ENCODE measurements at places on chromosomes 16 and 17.

DNA sequence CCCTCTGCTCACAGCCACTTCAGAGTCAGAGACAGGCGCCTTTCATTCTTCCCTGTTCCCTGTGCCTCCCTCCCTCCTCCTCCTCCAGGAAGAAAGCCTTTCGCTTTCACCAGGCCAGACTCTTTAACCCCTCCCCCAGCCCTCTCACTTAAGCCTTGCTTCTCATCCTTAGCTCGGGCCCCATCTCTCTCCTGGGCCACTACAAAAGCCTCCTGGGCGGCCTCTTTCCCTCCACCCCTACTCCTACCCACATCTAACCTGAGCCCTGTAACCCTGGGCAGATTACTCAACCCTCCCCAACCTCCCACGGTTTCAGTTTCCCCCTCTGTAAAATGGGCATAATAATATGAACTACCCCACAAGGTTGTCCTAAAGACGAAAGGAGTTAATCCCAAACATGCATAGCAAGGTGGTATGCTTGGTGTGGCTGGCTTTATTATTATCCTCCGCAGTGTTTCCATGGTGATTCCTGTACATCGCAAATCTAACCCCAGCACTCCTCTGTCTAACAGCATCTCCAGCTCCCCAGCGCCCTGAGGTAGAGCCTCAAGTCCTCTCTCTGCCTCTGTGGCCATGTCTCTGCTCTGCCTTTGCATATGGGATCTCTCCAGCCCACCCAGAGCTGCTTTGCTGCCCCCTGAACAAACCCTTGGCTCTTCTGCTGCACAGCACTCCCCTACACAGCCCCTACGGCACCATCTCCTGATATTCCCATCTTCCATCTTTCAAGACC lies 17.7 kb downstream of the PIMREG start:
- peak; percentile 35 for DNase-seq

DNA sequence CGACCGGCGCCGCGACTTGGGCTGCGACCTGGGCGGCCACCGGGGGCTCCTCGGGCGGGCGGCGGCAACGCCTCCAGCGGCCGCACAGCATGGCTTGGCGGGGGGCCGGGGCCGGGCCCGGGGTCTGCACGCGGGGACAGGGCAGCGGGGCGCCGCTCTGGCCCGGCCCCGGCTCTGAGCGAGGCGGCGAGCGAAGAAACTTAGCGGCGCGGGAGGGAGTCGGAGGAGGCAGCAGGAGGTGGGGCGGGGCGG lies at the start of gene PLCD3:
TSS of gene PLCD3 (minus strand) at position 196 of the 252 bp plus-strand sequence. CDS start at position 91, 105 bp downstream.
- no peak for DNase-seq

- DNase-seq = no peak
Observed at GRCh38 chr16:10729104-10730048, 14.3 kb upstream of the NUBP1 start.

GRCh38 chr17:40551879-40552768 lies 13.1 kb downstream of the CCR7 start:
- DNase-seq = no peak

DNA sequence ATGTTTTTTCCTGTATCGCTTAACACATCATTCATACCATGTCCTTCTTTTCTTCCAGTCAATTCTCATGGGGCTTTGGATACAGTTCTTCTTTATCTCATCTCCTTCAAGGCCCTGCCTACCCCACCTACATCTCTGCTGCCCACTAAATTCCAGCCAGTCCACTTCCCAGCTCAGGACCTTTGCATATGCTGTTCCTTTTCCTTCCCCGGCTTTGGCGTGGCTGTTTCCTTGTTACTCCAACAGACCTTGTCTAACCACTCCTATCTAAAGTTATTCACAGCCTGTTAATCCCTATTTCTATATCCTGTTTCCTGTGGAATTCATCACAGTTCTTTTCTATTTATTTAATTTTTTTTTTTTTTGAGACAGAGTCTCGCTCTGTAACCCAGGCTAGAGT lies 6.6 kb upstream of the STAT3 start:
- DNase-seq = no peak

GRCh38 chr16:89039756-89040155 lies 53.9 kb upstream of the ACSF3 start:
- DNase-seq = no peak

GRCh38 chr17:44053125-44053872 lies 13.2 kb downstream of the LSM12 start:
- no peak for DNase-seq

- DNase-seq = no peak
Observed at GRCh38 chr16:55102077-55102476, 171.4 kb downstream of the IRX5 start.

DNA sequence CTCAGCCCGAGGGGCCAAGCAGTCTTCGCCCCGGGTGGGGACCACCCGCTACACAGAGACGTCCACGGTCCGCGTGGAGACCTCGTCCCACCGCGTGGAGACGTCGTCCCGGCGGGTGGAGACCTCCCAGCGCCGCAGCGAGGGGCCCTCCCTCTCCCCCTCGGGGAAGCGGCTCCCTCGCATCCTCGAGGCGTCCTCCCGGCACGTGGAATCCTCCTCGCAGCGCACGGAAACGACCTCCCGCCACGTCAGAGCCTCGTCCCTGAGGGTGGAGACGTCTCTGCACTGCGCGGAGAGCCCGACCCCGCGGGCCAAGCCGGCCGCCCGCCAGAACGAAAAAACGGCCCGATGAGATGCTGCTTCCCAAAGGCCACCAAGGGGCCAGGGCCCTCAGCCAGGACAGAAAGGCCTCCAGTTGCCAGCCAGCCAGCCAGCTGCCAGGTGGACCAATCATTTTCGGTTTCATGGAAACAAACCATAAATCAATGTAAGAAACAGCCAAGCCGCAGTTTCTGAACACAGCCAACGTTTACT lies 424 bp downstream of the C17orf100 start:
- DNase-seq = peak; percentile 41

- DNase-seq = no peak
Observed at GRCh38 chr17:37274461-37274860, 101.3 kb upstream of the C17orf78 start.

GRCh38 chr16:48126801-48127644 lies 28.8 kb downstream of the ABCC12 start:
- no peak for DNase-seq

GRCh38 chr16:82363026-82363816 lies 193.2 kb upstream of the MPHOSPH6 start:
- no peak for DNase-seq

DNA sequence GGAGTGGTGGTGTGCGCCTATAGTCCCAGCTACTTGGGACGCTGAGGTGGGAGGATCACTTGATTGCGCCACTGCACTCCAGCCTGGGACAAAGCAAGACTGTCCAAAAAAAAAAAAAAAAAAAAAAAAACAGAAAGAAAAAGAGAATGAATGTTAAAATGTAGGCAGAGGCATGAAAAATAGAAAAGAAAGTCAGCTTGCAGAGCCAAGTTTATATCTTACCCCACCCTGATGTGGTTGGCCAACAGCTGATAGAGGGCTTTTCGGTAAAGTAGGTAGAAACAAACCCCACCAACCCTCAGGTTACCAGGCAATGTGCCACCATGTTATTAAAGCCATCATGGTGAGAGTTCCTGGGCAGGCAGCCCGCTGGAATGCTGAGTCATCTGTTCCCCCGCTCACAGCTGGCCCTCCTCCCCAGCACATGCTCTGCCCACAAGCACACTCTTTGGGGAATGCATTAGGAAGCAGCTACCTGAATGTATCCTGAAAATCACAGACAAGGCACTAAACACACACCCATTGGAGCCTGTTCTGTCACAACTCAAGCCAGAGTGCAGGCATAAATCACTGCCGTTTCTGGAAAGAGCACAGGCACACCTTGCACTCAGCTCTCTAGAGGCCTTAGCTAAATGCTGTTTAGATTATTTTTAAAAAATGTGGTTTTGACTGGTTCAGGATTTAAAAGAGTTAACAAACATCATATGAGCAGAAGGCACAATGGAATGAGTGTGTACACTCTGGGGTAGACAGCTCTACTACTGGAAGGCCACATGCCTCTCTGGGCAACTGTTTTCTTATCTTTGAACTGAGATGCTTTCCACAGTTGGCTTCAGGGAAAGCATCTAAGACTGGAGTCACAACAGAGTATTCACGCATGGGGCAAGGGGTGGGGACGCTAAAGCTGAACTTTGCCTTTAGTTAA lies 128.5 kb downstream of the PARN start:
- no peak for DNase-seq

DNA sequence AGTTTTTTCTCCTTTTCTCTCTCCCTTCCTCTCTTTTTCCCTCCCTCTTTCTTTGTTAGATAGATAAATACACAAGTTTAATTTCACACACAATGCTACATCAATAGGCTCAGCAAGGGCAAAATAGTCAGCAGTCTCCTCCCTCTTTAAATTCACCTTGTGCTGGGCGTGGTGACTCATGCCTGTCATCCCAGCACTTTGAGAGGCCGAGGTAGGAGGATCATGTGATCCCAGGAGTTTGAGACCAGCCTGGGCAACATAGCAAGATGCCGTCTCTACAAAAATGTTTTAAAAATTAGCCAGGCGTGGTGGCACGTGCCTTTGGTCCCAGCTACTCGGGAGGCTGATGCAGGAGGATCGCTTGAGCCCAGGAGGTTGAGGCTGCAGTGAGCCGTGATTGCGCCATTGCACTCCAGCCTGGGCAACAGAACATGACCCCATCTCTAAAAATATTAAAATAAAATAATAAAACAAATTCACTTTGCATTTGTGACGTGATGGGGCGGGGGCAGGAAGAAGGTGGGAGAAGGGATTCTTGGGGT lies 27.4 kb downstream of the IL21R start:
- DNase-seq = no peak

GRCh38 chr17:6567528-6568183 lies 11.3 kb upstream of the PITPNM3 start:
- DNase-seq = no peak

GRCh38 chr17:46896991-46897390 lies 26.0 kb upstream of the GOSR2 start:
- no peak for DNase-seq

- no peak for DNase-seq
Observed at GRCh38 chr17:43769426-43769825, 9.4 kb downstream of the DUSP3 start.

GRCh38 chr17:61907361-61907760 lies 20.4 kb downstream of the INTS2 start:
- no peak for DNase-seq

- DNase-seq = no peak
Observed at GRCh38 chr17:33260638-33261037, 32.5 kb downstream of the ASIC2 start.

GRCh38 chr16:76668207-76668725 lies 391.1 kb downstream of the CNTNAP4 start:
- no peak for DNase-seq

- DNase-seq = no peak
Observed at GRCh38 chr16:75063549-75064088, 53.0 kb downstream of the LDHD start.

DNA sequence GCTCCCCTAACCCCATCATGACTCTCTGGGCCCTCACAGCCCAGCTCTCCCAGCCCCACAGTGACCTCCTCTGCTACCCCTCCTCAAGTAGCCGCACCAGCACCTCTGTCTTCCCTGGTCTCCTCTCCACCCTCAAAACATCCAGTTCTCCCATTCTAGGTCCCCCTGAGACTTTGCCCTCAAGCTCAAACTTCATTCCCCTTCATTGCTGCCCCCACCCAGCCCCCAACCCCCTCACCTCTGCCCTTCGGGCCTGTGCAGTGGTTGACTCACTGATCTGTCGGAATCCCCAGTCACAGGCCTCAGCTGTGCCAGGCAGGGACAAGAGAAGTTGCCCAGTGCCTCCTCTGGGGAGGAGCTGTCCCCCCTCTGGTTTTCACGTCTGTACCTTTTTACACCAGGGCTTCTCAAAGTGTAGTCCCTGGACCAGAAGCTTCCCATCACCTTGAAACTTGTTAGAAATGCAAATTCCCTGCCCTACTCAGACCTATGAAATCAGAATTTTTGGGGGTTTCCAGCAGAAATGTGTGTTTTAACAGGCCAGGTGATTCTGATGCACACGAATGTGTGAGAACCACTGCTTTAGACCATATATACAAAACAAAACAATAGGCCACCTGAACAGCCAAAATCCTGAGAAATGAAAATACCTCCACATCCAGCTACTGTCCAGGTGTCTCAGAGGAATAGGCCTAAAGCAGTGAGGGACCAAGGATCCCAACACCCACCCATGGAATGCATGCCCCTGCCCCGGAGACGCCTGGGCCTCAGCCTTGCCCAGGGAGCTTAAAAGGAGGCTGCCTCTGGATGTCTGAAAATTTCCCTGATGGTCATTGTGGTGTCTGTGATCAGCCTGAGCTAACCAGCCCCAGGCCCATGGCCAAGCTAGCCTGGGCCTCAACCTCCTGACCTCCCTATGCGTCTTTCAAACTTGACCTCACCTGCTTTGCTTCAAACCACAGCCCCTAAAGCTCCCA lies 853 bp upstream of the DOK4 start:
- no peak for DNase-seq

DNA sequence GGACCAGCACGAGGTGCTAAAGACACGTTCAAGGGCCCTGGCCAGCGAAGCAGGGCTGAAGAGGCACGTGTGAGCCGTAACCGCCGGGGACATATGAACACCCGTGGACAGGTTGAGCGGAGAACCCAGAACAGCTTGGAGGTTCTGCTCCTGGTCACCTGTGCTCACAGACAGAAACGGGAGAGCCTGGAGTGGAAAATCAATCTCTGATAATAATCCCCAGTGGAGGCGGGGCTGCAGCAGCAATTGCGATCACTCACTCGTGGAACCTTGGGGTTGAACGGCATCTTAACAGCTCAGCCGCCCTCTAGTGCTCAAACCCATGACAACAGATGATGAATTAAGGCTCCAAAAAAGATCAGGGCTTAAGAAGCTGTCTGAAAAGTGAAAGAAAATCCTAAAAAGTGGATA lies 25.6 kb downstream of the WIPI1 start:
- DNase-seq = peak; percentile 38

DNA sequence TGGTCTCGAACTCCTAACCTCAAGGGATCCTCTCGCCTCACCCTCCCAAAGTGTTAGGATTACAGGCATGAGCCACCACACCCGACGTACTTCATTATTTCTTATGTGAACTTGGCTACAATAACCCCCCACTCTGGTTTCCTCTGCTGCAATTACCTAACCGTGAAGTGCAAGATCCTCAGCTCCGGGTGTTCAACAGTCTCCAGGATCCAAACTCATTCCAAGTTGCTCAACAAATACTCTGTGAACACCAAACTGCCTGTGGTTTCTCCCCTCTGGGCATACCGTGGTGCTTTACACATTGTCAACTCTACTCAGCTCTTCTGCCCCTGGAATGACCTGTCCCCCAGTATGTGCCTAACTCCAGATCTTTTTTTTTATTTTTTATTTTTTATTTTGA lies 6.8 kb upstream of the SULT1A1 start:
- DNase-seq = no peak

DNA sequence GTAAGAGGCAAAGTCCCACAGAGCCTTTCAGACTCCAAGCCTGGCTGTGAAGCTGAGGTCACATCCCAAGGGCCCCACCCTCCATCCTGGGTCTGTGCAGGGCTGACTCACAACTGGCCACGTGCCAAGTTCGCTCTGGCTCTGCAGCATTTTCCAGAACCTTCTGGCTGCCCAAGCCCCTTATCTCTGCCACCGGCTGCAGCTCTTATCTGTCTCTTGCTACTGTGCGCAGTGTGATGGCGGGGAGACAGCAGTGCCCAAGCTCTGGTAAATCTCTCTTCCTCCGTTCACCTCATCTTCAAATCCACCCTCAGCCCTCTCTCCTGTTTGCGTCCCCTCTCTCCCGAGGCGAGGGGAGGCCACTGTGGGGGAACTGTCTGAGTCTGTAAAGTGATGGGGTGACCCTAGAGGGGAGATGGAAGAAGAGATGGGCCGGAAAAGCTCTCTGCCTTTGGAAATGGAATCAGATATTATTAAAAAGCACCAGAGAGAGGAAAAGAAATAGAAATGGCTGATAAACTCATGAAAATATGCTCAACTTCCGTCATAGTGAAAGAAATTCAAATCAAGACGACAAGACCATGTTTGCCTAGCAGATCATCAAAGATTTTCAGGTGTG lies 162.7 kb upstream of the CDC42EP4 start:
- DNase-seq = peak; percentile 13

GRCh38 chr17:45650561-45650960 lies 133.6 kb upstream of the CRHR1 start:
- no peak for DNase-seq

Measured in stimulated activated CD4-positive, alpha-beta T cell treated with anti-CD3 and anti-CD28 coated beads, Interleukin-1b, Interleukin-23, amount 100 ng/mL, for 48 hours (primary cell).